ENCODE measurements at places on chromosomes 7 and 10.

DNA sequence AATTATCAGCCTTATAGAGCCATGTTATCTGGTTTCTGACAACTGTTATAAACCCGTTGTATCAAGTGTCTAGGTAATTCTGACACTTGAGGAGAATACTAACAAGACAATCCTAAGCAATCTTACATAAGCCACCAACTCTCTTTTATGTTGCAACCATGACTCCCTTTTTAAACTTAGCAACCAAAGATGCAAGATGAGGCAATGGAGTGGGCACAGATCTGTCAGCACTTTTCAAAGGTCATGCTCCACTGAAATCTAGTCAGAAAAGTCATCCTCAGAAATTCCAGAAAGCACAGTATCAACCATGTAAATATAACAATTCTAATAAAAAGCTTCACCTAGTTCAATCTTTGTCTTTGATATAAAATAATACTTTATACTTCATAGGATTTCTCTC lies 77.0 kb upstream of the SEMA3A start:
- no peak for DNase-seq

DNA sequence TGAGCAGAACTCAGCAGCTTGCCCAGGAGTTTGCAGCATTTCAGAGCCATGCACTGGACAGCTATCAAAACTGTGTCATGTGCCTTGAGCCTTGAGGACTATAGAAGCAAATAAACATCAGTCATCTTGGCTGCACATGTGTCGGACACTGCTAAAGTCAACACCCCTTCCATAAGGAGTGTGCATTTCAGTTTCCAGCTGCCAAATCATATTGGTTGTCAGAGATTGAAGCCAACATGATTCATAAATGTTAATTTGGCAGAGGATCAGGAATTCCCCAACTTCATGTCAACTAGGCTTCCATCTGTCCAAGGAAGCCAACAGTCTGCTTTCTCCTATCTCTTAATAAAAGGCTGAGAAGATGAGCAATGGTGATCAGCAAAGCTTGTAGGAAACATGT lies 32.8 kb downstream of the SLC16A12 start:
- DNase-seq: no peak

GRCh38 chr7:22849662-22850061 lies 27.0 kb upstream of the TOMM7 start:
- DNase-seq: no peak

- DNase-seq: no peak
These were observed 41.9 kb downstream of the SYPL1 start for GRCh38 chr7:106070201-106070551.

DNA sequence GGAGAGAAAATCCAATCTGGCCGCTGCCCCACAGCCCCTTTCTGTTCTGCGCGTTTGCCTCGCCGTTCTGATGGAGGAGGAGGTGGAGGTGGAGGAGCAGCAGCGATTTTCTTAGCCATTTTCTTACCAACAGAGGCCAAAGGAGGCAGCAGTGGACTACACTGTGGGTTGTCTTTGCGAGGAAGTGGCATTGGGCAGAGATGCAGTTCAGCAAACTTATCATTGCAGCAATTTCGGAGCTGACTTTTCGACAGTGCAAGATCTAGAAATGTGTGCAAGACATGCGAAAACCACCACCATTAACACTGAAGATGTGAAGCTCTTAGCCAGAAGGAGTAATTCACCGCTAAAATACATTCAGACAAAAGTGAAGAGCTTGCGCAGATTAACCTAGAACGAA lies 1.9 kb upstream of the ARL4A start:
- DNase-seq: no peak

GRCh38 chr10:57743711-57744110 lies 524.0 kb downstream of the IPMK start:
- DNase-seq: no peak

DNA sequence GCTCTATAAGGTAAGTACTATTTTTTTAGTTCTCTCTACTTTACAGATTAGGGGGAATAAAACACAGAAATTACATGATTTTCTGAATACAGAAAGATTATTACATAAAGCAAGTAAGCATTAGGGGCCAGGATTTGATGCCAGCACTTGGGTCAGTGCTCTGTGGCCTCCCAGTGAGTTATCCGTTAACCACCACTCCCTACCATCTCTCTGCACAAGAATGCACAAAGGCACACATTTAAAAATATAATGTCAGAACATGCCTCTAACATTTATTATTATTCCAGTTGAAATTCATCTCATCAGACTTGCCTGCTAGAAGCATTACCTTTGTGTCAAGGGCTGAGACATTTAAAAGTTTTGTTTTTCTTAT lies 59.0 kb downstream of the MET start:
- DNase-seq: no peak

GRCh38 chr10:57218382-57218781 lies 857.3 kb upstream of the ZWINT start:
- DNase-seq: no peak

- DNase-seq: no peak
These were observed 18.4 kb downstream of the TMEM176A start for GRCh38 chr7:150818971-150819370.

- DNase-seq: no peak
These were observed 89.2 kb downstream of the RBM20 start for GRCh38 chr10:110733218-110733952.

DNA sequence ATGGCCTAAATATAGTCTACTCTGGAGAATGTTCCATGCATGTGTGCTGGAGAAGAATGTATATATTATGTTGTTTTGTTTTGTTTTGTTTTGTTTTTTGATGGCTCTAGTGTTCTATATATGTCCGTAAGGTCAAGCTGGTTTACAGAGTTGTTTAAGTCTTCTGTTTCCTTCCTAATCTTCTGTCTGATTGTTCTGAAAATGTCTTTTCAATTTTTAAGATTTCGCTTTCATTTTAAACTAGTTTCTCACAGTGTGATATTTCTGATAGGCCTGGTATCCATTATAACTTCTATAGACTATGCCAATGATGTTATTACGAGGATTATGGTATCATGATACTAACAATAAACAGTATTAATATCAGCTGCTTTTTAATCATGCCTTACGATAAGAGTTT lies 1126.3 kb upstream of the SORCS1 start:
- no peak for DNase-seq

DNA sequence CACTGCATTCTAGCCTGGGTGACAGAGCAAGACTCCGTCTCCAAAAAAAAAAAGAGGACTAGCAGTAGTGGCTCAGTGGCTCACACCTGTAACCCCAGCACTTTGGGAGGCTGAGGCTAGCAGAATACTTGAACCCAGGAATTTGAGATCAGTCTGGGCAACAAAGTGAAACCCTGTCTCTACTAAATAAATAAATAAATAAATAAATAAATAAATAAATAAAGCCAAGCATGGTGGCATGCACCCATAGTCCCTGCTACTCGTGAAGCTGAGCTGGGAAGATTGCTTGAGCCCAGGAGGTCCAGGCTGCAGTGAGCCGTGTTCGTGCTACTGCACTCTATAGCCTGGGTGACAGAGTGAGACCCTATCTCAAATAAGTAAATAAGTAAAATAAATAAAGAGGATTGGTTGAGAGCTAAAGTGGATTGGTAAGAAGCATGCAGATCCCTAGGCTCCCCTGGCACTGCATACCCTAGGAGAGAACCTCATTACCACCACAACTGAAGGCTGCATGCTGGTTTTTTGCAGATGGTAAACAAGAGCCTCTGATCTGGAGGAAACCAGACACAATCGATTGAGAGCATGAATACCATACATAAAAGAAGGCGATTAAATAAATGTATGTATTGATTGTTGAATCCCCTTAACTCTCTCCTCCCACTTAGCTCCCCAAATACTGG lies 163.2 kb downstream of the REEP3 start:
- DNase-seq: no peak

- DNase-seq: no peak
These were observed 111.5 kb downstream of the FOXL3 start for GRCh38 chr7:401495-401894.

DNA sequence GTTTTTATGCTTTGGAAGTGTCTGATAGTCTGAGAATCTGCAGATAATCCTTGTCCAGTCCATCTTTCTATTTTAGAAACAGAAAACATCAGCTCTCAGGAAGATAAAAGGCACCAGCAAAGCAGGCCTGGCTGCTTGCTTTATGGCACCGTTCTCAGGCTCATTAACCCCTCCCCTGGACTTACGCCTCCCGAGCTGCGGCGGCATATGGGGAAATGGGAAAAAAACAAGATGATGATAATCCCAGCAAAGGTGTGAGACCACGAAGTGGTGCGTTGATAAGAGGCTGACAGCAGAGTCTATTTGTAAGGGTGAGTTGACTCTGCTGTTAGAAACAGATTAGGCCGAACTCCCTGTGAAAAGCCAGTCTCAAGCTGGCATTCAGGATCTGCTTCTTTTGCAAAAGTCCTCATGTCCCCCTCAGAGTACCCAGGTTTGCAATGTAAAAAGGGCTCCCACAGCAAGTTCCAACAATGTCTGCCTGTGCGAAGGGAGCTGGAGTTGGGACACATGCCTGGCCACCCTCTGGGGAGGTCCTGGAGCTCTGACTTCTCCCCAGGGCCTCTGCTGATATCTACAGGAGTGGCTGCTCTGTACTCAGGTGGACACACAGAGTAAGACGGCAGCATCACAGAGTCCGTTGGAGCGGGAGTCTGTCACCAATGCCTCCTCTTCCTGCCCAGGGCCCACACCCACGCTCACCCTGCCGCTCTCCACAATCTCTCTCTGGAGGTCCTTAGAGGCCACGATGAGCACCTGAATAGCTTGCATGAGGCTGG lies 54.3 kb downstream of the SPDYE5 start:
- DNase-seq: no peak

DNA sequence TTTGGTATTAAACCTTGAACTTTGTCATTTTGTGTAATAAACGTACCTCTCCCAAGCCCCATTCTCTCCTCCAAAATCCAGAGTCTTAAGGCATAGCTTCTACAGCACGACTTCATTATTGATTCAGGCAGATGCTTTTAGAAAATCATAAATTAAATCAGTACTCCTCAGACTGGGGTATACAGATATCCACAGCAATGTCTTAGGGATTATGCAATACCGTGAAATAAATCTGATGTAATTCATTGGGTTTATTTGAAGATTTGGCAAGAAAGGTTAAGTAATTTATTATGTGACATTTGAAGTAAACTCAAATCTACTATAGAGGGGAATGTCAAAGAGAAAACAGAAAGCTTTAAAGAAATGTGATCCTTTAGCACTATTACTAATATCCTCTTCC lies 246.1 kb upstream of the PLXDC2 start:
- no peak for DNase-seq

- DNase-seq: no peak
These were observed 80.5 kb downstream of the ZMIZ1 start for GRCh38 chr10:79149345-79149661.
